Hepatocyte (in vitro differentiated cells): ENCODE measurements at places on chromosomes 2 and 18. TPM values are rescaled to one million over a fixed set of nuclear protein-coding genes. Genes with fewer than 3 reads are reported as not detected.

PLEKHM3 gene
- total RNA-seq, result 11.1 and 14.3 TPM in 2 replicates

LRP1B gene
- total RNA-seq, result 1.8 and 2.0 TPM in 2 replicates

- no peaks in the 10 kb centered on the region for H3K27me3 ChIP-seq
- no peak overlapping the region for H3K4me3 ChIP-seq
- peak overlapping the region; percentile 88 for H3K27ac ChIP-seq
These were observed 6.8 kb downstream of the CYB5A start for GRCh38 chr18:74284980-74285355.

GRCh38 chr2:48531141-48531648 is 1.2 kb downstream of the STON1 start:
- no peaks in the 10 kb centered on the region for H3K27me3 ChIP-seq
- no peaks in the 10 kb centered on the region for H3K36me3 ChIP-seq
- H3K4me3 ChIP-seq, result peak overlapping the region; percentile 76
- peak; percentile 78 for DNase-seq
- H3K27ac ChIP-seq, result peak overlapping the region; percentile 89
